Panc1 (cell line): ENCODE measurements at places on chromosomes 4 and X. TPM values are rescaled to one million over a fixed set of nuclear protein-coding genes. Genes with fewer than 3 reads are reported as not detected.

DNA sequence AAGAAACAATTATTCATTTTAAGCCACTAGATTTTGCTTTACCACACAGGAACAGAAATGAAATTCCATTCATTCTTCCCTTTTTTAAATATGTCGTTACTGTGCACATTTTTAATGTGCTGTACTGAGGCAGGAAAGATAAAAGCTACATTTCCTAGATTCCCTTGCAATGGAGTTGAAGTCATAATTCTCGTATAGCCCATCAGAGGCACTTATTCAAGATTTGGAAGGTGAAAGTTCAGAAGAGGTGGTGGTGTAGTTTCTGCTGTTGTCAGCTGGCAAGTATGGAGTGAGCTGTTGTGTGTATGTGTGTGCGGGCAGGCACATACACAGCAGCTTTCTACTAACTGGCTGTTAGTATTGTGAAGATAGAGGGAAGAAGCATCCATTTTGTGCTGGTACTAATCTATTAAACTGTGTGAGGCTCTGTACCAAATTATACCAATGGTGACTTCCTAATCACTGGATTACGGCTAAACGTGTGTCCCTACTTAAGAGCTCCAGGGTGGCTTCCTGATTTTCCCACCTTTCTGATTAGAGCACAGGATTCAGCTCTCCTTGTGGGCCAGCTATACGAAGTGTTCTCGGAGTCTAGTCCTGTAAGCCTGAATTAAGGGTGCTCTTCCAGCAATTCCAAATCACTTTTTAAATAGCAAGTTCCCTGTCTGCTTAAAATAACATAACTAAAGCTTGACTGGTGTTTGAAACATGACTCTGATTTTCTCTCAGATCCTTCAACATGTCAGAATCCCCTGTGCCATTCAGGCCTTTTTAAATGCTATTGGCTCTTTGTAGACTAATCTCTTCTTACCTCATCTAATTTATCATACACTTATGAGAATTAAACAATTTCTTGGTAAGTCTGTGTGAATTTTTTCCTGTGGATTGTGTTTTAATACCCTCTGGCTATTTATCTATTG lies 43.8 kb downstream of the PDS5A start:
- DNase-seq: no peak

GRCh38 chr4:7993671-7994070 lies 54.0 kb upstream of the AFAP1 start:
- no peak for DNase-seq

- no peak for DNase-seq
These were observed 322.0 kb upstream of the PPARGC1A start for GRCh38 chr4:24211856-24212255.

DNA sequence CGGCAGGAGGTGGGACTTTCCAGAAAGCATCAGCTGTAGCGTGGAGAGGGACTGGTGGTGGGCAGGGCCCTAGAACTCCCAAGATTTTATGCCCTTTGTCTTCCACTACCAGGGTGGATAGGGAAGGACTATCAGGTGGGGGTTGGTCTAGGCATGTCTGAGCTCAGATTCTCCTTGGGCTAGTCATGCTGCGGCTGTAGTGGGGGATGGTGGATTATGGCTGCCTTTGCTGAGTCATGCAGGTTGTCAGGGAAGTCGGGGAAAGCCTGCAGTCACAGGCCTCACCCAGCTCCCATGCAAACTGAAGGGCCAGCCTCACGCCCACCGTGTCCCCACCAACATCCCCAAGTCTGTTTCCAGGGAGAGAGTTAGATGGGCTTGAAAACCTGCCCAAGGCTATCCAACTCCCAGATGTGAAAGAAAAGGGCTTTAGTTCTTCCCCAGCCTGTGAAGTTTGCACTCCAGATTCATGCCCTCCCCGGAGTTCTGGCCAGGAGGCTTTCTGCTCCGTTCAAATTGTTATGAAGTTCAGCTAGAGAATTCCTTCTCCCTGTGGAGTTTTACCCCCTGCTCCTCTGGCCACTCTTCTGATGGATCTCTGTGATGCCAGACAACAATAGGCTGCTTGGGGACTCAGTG lies 13.4 kb upstream of the MEPE start:
- DNase-seq: no peak

DNA sequence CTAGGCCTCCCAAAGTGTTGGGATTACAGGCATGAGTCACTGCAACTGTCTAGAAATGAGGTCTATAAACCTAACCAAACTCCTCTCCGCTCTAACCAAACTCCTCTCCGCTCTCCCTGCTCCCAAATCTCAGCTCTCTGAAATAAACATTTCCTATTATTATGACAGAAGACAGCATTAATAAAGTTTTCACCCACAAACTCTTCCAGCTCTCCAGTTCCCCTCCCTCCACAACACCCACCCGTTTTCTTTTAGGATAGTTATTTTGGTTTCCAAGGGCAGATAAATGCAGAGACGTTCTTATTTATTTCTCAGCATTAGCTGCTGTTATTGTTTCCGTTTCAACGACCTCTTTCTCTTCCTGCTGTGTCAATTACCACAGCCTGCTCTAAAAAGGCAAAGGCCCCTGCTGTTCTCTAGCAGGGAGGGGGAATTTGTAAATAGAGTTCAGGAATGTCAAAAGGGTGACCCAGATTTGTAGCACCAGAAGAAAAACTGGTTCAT lies 13.3 kb upstream of the SCD5 start:
- no peak for DNase-seq

- no peak for DNase-seq
These were observed 66.9 kb downstream of the KLHL13 start for GRCh38 chrX:118049713-118050112.

Gene MAGEC2
- not detected for total RNA-seq

Gene MTNR1A
- 0.23 TPM for total RNA-seq
